ENCODE measurements at places on chromosomes 3 and 15.

DNA sequence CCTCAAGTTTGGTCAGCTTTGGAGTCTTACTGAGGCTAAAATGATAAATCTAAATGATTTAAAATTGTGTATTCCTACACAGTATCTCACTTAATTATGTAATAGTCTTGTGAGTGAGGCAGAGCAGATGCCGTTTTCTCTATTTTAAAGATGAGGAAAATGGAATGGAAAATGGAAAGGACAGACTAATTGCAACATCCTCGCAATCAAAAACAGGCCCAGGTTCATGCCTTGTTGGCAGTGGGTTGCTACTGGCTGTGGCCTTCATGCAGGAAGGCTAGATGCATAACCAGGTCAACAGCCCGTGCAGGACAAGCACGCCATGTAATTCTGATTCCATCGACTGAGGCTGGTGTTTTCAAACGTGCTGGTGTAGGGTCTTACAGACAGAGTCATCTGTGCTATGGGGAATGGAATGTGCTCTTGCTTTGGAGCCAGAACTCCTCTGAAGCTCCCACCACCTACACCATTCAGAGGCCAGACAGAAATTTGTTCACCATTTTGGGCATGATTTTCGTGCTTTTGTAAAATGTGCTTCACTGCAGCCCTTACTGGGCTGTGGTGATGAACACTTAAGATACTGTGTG, 37.9 kb downstream of the MLH1 start:
- DNase-seq = no peak

DNA sequence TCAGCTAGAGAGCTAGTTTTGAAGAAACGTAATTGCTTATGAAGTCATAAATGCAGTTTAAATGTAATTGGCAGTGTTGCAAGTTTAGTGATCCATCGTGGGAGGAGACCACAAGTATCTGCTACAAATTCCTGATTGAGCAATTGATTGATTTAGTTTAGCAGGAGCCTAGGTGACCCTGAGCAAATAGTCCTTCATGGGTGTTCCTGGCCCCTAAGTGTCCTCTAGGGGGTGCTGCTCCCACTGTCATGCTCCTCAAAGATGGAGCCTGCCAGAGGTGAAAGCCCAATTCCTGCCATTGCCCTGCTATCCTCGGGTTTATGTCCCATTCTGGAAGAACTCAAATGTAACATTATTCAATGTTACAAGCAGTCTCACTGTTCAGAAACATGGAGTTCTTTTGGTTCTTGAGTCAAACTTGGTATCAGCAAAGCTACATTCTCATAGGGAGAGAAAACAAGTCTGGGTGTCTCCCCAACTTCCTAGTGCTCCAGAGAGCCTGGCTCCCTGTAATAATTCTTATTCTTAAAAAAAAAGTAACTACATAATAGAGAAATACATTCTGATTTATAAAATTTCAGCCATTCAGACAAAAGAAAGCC, 29.8 kb upstream of the SENP5 start:
- peak; percentile 5 for DNase-seq

- no peak for DNase-seq
These were observed 230.7 kb downstream of the UACA start for GRCh38 chr15:70532531-70533186.

DNA sequence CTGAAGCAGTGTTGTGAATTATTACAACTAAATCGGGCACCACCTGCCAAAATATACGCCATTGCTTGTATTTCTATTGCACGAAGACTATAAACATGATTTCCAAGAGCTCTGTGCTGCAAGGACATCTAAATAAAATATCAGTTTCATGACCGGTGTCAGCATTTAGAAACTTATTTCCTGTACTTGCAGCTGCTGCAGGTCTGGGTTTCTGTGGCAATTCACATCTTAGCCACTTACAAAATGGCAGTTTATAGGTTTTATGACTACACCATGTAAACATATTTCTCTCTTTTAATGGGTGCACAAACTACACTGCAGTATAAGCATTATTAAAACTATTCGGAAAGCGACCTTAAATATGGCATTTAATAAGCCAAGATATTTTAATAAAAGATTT, 359.4 kb downstream of the VPS13C start:
- no peak for DNase-seq

GRCh38 chr3:10106919-10107318, 1.1 kb downstream of the FANCD2OS start:
- DNase-seq = no peak

All from skeletal muscle cell (primary cell).